ENCODE measurements at places on chromosomes 16 and 17.

DNA sequence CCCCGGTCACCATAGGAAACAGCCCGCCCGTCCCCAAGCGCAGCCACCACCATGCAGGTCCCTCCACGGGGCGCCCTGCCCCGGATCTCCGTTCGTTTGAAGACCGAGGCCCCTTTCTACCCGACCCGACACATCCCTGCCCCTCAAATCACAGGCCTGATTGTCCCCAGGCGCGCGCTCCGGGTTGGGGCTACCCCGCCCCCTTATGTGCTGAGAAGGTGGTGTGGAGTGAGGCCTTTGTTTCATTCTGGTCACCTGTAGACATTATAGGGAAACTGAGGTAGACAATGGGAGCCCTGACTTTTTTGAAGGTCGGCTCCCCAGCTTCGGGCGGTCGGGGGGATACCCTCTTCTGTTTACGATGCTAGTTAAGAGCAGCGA is 763 bp upstream of the ACTG1 start:
- no peak for DNase-seq

GRCh38 chr17:45584092-45585036 is 93.8 kb upstream of the PLEKHM1 start:
- no peak for DNase-seq

GRCh38 chr16:47750371-47750770 is 289.2 kb downstream of the PHKB start:
- DNase-seq, result no peak

- DNase-seq, result no peak
Measured at GRCh38 chr17:78524870-78525510, 52.2 kb downstream of the DNAH17 start.

- DNase-seq, result no peak
Measured at GRCh38 chr16:6545329-6545728, 787.3 kb upstream of the RBFOX1 start.

DNA sequence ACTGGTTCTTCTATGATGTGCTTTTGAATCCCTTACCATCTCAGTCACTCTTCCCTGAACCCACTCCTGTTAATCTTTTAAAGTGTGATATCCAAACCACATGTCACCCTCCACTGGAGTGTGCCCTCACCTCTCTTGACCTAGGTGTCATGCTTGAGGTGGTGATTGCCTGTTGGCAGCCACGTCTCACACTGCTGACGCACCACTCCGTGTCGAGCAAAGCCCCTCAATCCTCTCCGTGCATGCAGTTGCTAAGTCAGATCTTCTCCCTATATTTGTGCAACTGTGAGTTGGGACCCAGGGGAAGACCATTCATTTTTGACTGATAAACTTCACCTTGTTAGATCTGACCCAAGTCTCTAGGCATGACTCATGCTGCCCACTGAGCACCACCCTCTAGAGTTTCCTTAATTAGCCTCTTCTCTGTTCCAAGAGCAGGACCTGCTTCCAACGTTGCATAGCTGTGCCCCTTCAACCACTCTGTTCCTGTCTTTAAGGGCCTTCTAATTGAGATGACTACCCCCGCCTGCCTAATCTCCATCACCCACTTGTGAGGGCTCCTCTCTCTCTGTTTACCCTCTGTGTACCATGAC is 2.7 kb downstream of the MYH13 start:
- no peak for DNase-seq

GRCh38 chr16:67531247-67531646 is 2.6 kb downstream of the RIPOR1 start:
- no peak for DNase-seq

DNA sequence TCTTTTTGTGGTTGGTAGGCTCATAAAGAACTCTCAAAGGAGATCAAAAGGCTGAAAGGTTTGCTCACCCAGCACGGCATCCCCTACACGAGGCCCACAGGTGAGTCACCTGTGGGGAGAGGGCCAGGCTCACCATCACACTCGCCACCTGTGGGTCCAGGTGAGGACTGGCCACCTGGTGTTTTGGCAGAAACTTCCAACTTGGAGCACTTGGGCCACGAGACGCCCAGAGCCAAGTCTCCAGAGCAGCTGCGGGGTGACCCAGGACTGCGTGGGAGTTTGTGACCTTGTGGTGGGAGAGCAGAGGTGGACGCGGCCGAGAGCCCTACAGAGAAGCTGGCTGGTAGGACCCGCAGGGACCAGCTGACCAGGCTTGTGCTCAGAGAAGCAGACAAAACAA is 11.1 kb downstream of the GNPTG start:
- DNase-seq, result no peak

- DNase-seq, result no peak
Measured at GRCh38 chr16:56336071-56336688, 89.2 kb downstream of the AMFR start.

GRCh38 chr17:8776248-8776647 is 17.9 kb upstream of the SPDYE4 start:
- no peak for DNase-seq

- DNase-seq, result no peak
Measured at GRCh38 chr16:12317856-12318537, 341.5 kb downstream of the SNX29 start.

DNA sequence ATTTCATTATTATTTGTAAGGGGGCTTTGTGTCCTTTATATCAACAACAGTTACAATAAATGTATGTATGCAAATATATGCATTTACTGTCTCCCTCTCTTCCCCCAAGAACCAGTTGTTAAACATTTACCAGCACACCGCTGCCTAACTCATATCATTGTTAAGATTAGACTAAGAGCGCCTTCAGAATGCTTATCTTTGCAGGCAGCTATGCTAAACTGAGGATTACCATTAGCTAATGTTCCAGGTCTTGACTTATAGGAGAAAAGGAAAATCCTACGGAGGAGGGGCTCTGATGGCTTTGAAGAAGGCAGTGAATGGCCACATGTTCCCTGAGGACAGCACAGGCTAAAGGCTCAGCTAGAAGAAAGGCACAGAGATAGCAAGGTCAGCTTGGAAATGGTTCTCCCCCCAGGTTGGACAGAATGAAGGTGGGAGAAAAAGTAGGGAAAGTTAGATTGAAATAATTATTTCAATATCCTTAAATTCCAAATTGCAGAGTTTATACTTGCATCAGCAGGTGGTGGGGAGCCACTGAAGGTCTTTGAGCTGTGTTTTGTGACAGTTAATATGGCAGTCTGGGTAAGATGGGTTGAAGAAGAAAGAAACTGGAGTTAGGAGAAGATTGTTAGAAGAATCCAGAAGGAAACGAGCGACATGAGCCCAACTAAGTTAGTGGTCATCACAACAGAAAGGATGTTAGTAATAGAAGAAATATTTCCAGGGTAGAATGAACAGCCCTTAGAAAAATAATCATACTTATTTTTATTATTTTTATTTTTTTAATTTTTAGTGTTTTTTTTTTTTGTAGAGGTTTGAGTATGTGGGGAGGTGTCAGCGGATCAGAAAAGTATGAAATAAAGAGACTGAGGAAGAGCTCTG is 87.0 kb upstream of the MAF start:
- DNase-seq, result no peak

DNA sequence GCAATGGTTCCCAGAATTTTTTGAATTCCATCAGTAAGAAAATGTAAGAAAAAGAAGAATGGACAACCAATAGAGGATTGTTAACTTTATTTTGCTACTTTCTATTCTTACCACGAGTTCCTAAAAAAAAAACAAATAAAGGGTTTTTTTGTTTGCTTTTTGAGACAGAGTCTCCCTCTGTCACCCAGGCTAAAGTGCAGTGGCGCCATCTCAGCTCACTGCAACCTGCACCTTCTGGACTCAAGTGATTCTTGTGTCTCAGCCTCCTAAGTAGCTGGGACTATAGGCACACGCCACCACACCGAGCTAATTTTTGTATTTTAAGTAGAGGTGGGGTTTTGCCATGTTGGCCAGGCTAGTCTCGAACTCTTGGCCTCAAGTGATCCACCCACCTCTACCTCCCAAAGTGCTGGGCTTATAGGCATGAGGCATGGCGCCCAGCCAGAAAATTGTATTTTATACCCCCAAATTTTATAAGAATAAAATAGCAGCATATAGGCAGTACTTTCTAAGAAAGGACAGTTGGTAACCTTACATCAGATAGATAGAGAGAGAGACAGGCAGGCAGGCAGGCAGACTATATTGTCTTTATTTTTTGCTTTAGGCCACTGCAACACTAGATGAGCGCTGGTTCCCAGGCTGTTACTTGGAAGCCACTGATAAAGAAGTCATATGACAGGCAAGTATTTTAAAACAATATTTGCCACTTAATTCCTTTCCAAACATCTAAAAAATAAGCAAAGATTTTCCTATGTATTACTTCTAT is 127.5 kb downstream of the VPS53 start:
- DNase-seq, result no peak

DNA sequence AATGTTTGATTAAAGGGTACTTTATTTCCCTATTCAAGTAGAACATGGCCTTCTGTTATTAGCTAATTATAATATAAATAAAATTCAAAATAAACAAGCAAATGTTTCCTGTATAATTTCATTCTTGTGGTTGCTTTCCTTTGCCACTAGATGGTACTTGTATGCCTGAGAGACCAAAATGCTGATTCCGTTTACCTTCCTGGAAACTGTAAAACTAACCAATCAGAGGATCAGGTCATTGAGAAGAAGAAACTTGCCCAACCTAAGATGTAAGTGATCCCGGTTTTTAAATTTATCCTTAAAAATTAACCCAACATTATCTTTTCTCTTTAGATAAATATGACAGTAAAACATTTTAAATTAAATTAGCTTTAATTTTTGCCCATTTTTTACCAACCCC is 8.1 kb upstream of the ABCA5 start:
- no peak for DNase-seq

GRCh38 chr17:68843522-68843921 is 111.7 kb downstream of the ABCA8 start:
- DNase-seq, result no peak

DNA sequence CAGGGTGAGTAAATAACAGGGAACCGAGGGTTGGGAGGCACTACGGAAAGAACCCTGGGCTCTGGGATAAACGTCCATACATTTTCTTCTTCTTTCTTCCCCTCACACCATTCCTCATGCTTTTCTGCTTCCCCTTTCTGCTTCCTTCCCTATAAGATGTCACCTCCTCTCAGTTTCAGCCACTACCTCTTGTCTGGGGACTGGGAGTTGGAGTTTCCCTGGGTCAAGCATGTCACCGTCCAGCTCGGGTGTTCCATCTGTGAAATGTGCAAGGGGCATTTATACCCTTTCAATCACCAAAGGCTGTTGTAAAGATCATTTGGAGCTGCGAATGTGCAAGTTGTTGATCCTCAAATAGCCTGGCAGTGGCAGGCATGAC is 17.5 kb upstream of the CCL22 start:
- no peak for DNase-seq
